Astrocyte of the cerebellum (primary cell): ENCODE measurements at places on chromosomes 12 and 14.

DNA sequence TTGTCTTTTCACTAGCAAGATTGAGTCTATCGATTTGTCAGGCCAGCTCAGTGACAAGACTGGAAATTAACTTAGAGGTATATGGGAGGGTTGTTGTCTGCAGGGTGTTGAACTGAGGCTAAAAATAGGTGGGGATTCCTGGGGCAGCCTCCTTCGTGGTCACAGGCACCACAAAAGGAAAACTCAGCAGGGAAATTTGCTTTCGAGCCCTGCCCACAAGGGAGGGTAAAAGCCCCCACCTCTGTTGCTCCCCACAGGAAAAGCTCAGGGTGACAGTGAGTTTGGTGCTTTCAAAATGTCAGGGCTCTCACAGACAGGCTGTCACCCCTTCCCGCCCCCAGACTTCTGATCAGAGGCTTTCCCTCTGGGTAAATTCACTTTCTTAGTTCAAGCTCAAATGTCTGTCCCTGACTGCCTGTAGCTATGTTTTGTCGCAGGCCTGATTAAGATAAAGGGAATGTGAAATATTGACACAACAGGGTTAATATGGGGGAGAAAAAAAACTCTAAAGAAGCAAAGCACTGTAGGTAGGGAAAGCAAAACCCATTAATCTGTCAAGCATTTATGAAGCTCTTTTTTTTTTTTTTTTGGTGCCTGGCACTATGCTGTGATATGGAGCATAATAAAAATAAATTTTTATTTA lies 11.7 kb upstream of the NFKBIA start:
- DNase-seq: no peak

DNA sequence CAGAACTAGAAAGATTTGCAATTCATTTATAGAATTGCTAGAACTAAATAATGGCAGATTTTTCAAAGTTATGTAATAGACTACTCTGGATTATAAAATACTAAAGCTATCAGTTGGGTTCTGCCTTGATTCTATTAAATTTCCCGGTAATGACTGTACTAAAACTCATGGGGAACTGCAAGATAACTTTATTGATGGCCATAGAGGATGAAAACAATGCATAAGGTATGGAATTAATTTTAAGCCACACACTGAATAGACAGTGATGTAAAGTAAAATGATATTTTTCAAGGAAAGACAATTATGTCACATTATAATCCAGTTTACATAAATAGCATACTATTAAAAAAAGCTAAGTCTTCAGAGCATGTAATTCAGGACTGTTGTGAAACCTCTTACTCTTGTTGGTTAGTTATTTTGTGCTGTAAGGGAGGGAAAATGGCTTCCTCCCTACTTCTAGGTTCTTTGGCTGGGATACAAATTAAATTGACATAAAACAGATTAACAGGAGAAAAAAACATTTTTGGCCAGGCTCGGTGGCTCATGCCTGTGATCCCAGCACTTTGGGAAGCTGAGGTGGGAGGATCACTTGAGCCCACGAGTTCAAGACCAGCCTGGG lies 134.4 kb upstream of the AMIGO2 start:
- no peak for DNase-seq

GRCh38 chr12:98763656-98764055 lies 118.6 kb downstream of the APAF1 start:
- DNase-seq: no peak

- DNase-seq: peak; percentile 63
These were observed 37.0 kb downstream of the RASAL1 start for GRCh38 chr12:113098441-113099028.

GRCh38 chr12:108827941-108828340 lies 29.4 kb downstream of the SSH1 start:
- no peak for DNase-seq

- no peak for DNase-seq
These were observed 22.0 kb downstream of the YLPM1 start for GRCh38 chr14:74785056-74785613.

GRCh38 chr12:79059557-79059956 lies 195.0 kb downstream of the SYT1 start:
- no peak for DNase-seq

DNA sequence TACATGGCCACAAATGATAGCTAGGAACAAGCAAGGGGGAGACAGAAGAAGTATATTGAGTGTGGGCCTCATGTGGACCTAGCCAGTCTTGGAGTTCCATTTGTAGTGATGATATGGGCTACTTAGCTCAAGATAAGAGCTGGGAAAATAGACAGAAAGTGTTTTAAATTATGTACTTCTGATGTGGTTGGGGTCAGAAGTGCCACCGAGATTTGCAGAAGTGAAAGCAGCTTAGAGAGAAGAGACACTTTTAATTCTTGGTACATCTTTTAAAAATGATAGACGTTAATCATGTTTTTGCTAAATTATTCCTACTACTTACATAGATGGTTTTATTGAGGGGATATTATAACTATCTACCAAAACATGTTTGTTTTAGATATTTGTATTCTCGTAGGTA lies 198.3 kb upstream of the PDZRN4 start:
- no peak for DNase-seq

DNA sequence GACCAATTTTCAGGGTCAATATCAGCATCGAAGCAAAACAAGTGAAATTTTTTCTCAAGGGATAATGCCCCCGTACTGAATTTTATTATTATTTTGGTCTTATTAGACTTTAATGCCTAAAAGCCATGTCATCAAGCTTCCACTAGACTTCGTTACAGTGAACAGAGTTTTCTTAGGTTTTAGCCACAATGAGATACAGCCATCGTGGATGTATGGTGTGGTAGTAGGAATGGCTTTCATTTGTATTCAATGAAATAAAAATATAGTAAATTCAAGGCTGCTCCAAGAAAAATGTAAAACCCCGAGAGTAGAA lies 11.7 kb downstream of the TAOK3 start:
- no peak for DNase-seq
